ENCODE measurements at places on chromosomes 6 and 20.

DNA sequence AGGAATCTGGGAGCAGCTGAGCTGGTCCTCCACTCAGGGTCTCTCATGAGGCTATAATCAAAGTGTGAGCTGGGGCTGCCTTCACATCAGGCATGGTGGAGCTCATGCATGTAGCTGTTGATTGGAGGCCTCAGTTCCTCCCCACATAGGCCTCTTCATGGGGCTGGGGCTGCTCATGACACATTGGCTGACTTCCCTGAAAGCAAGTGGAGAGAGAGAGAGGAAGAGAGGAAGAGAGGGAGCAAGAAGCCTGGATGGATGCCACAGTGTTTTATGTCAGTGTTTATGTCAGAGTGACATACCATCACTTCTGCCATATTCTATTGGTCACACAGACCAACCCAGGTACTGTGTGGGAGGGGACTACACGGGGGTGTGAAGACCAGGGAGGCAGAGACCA, 43.8 kb downstream of the EYA2 start:
- no peak for DNase-seq

GRCh38 chr6:32807020-32807580, 9.7 kb downstream of the HLA-DOB start:
- DNase-seq: no peak

DNA sequence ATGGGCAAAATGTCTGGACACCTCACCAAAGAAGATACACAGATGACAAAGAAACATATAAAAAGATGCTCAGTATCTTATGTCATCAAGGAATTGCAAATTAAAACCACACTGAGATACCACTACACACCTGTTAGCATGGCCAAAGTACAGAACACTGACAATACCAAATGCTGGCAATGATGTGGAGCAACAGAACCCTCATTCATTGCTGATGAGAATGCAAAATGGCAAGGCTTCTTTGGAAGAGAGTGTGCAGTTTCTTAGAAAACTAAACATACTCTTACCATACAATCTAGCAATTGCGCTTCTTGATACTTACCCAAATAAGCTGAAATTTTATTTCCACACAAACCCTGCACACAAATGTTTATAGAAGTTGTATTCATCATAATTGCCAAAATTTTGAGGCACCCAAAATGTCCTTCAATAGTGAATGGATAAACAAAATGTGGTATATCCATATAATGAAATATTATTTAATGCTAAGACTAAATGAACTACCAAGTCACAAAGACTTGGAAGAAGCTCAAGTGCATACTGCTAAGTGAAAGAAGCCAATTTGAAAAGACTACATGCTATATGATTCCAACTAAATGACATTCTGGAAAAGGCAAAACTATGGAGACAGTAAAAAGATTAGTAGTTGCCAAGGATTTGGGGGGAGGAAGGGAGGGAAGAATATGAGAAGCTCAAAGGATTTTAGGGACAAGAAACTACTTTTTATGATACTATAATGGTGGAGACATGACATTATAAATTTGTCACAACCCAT, 50.7 kb downstream of the TNFAIP3 start:
- DNase-seq: no peak

DNA sequence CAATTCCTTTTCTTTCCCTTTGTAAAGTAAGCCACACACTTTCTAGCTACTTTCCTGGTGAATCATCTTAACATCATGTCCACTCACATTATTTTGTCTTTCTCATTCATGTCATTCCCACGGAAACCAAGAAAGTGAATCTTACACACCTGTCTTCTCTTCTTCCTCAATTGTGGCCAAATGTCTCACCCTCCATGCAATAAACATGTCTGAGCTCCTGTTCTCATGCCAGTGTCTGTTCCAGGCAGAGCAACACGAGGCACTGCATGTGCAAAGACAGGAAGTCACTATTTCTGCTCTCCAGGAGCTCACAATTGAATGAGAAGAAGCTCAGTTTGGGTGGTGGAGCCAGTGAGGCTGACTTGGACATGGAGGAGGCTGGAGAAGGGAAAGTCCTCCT, 29.0 kb upstream of the TMEM244 start:
- no peak for DNase-seq

- DNase-seq: no peak
Measured at GRCh38 chr6:21213492-21213891, 380.1 kb upstream of the SOX4 start.

- no peak for DNase-seq
Measured at GRCh38 chr6:147016440-147016839, 187.8 kb upstream of the STXBP5 start.

DNA sequence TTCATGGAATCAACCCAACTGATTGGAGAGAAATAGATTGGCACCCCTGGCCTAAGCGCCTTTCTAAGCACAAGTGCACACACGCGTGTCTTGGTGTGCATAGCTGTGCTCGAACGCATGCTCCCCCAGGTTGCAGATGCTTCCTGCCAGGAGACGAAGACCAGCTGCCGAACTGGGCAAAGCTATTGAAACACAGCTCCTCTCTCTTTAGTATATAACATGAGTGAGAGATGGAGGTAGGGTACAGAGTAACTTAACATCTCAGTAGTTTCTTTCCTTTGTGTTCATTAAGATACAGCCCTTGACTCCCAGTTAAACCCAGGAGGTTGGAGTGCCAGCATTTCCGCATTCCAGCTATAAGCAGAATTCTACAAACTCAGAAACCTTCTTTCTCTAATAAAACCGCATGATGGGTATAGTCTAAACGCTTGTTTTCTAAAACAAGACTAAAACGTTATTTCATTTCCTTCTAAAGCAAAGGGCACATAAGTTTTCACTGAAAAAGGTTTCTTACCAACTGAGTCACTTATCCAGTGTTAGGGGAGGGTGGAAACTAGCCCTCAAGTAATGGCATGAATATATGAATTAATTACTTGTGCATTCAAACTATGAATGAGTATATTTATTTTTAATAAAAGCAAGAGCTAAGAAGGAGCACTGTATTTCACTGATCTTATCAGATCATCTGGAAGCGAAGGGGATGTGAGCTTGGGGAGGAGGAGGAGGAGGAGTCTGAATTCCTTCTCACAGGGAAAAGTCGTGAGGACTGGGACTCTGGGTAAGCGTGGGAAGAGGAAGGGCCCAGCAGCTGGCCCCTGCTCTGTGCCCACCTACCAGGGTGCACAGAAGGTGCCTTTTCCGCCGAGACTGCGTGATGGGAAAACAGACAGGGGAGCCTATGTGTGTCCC, 179.2 kb downstream of the TMEM242 start:
- DNase-seq: no peak

DNA sequence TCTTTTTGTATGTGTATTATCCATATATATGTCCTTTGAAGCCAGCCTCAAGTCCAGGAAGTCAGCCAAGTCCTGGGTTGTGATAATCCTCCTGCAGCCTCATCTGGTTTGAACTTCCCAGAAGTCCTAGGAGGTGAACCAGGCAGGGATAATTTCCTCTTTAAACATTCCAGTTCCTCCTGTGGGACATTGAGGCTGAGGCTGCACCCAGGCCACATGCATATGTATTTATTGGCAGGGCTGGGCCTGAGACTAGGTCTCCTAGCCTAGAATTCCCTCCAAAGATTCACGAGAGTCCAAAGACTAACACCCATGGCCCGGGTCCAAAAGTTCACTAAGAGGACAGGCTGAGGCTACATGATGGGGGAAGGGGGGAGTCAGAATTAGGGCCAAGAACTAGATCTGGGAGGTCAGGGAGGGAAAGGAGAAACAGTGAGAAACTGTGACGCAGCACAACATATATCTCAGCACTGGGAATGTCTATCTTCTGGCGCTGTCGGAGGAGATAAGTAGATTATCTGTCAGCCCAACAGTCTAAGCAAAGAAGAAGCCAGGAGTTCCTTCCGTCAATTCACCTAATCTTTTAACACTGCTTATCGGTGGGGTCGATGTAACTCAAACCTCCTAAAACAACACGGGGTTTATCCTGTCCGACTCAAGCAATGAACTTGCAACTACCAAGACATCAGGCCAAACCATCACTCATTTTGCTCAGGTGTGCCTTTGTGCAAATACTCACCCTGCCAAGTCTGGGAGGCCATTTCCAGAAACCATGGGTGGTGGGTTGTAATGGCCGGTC, 43.3 kb downstream of the SNX5 start:
- no peak for DNase-seq

DNA sequence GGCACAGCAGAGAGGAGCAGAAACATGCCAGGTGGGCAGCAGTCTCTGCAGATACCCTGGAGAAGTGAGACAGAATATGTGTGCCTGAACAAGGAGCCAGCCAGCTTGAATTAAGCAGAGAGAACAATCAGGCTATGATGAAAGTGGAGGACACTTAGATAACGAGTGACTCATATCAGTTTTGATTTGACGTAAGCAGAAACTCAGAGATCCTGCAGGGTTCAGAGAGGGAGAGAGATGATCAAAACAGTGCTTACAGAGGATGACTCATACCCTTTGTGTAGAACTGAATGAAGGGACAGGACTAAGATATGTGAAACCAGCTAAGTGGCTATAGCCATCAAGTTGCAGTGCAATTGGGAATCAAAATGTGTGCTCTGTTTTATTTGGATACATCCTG, 300.7 kb downstream of the TENT5A start:
- DNase-seq: no peak

DNA sequence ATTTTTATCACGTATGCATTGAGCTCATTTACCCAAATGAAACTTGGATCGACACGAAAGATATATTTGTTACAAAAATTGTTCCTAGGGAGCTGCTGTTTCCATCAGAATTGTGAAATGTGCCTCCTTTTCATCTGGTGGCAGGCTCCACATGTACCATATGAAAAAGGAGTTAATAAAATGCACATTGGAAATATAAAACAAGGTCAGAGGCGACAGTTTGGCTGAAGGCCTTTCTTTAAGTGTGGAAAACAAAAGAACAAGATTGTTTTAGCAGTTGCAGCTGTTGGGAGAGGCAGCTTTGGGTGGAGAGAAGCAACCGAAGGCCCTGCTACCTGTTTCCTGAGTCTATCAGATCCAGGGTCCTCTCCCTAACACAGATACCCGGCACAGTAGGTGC, 334.5 kb upstream of the NT5E start:
- no peak for DNase-seq

DNA sequence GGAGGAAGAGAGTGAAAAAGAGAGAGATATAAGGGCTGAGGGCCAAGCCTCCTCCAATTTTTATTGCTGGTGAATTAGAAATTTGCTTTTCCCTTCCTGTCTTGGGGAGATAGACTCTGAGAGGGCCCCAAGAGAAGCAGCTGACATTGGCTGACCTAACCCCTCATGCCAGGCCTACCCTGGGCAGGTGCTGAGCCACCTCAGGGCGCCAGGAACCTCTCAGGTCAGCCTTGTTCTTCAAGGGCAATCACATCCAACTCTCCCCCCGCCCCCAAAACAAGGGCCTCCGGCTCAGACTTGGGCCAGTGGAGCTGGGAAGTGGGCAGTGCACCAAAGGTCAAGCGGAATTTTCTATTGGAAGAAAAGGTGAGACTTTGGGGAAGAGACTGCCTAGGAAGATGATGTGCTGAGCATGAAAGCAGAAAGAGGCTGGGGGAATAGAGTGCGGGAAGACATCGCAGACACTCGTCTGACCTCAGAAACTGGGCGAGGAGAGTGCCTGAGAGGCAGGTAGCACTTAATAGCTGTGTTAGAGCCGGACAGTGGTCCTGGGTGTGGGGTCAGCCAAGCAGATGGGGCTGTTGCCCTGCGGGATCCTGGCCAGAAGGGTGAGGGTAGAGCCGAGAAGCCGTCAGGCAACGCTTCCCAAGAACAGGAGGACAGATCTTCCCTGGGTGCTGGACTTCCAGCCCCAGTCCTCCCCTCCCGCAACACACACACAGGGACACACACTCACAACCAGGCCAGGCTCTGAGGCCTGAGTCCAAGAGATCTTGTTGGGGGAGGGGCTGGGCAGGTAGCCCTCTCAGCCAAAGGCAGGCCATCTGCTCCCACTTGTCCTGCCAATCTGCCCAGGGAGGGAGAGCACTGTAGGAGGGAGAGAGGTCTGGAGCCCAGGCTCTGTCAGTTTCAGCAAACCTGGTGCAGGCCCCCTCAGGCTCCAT, 3.7 kb upstream of the FASTKD5 start:
- DNase-seq: no peak

DNA sequence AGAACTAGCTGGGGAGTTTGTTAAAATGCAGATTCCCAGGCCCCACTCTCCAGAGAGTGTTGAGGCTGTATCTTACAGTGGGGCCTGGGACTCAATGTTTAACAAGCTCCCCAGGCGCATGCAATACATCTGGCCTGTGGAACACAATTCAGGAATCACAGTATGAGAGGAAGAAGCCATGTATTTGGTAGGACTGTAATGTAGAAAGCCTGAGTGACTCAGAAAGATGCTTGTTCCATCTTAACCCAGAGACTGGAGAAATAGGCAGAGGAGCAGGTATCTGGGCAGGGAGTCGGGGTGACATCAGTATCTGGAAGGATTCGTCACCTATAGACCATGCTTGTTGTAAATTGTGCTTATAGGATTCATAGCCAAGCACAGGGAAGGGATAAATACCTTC, 90.5 kb downstream of the UNC5CL start:
- DNase-seq: no peak

- no peak for DNase-seq
Measured at GRCh38 chr20:51429696-51430095, 112.8 kb downstream of the NFATC2 start.

- peak; percentile 41 for DNase-seq
Measured at GRCh38 chr6:34391786-34392496, 528 bp downstream of the NUDT3 start.

- no peak for DNase-seq
Measured at GRCh38 chr20:44166477-44166876, 20.5 kb downstream of the JPH2 start.

- no peak for DNase-seq
Measured at GRCh38 chr6:133802861-133803260, 86.1 kb upstream of the TCF21 start.

DNA sequence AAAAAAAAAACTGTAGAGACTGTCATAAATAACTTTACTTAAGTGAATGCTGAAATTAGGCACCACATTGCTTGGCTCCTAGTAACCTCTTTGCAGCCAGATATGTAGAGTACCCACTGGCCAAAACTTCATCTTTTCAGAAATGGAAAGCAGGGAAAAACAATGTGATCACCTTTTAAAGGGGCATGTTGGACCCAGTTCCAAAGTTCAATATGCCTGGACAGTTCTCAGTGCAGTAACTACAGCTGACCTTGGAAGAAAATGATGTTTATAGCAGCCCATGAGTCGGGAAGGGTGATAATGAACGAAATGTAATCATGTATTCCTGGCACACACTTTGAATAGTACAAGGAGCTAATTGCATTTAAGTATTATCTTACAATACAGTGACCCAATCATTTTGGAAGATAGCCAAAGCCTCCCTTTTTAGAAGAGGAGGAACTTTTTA, 93.6 kb upstream of the TAB2 start:
- no peak for DNase-seq

GRCh38 chr20:62980380-62980960, 26.3 kb downstream of the BHLHE23 start:
- no peak for DNase-seq

DNA sequence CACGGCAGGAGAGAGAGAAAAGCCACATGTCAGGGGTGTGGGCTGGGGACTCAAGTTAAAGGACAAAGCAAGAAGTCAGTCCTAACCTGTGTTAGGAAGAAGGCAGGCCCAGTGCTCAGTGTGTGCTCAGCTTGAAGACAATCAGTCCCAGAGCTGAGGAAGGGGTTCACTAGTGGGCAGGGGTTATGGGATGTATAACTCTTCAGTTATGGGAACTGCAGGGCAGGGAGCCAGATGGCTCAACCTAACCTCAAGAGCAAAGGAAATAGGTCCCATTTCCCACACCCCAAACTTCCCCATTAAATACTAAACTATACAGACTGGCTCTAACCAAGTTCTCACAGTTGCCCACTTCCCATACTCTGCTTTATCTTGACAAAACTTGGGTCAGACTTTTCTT, 7.4 kb upstream of the SSTR4 start:
- no peak for DNase-seq

GRCh38 chr20:26208296-26209091, 511.8 kb upstream of the ZNF337 start:
- DNase-seq: no peak

Measured in globus pallidus (tissue), 1 donor.